Activated naive CD4-positive, alpha-beta T cell (primary cell): ENCODE measurements at places on chromosomes 3 and 15.

GRCh38 chr3:28042707-28043106 is 198.7 kb upstream of the CMC1 start:
- DNase-seq = no peak

DNA sequence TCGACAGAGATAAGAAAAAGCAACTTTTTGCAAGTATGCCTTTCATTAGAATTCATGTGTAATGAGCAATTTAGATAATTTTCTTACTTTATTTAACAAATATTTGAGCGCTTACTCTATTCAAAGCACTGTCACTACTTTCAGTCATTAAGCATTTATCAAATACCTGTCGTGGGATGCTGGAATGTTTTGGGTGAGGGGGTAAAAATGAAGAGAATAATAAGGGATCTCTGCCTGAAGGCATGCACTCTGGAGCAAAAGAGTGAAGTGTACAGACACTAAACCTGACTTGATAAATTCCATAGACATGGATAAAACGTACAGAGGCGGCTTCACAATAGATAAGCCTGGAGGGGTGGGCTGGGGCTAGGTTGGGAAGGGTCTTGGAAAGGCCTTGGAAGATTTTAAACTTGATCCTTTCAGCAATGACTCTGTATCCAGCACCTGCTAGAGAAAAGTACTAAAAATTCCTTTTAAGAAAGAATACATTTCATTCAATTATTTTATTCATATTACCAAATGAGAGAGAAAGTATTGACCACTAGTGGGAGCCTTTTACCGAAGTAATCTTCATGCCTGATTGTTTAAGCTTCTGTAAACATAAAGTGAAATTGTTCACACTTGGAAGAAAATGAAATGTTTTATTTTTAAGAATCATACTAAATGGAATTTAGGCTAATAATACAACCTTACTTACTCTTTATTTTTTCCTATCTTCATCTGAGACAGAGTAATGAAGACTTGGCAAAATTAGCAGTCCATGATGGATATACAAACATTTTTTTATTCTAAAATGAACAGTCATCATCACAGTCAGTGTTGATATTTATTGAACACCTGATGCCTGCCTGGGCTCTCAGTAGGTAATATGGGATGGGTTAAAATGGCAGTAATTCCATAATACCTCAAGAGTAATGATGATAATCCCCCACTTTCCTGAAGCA is 113.2 kb downstream of the PPP2R3A start:
- no peak for DNase-seq

- DNase-seq = no peak
Observed at GRCh38 chr15:76336254-76337058, at the start of gene ISL2. ISL2 (plus strand) TSS chr15:76336773; CDS start chr15:76336884, 111 bp downstream.

- DNase-seq = no peak
Observed at GRCh38 chr15:66241087-66241907, 12.3 kb downstream of the MEGF11 start.

GRCh38 chr15:98801234-98801561 is 152.9 kb downstream of the IGF1R start:
- no peak for DNase-seq

- no peak for DNase-seq
Observed at GRCh38 chr3:23968463-23969184, 23.5 kb downstream of the NR1D2 start.

- DNase-seq = no peak
Observed at GRCh38 chr3:153084431-153084830, 77.6 kb upstream of the RAP2B start.

DNA sequence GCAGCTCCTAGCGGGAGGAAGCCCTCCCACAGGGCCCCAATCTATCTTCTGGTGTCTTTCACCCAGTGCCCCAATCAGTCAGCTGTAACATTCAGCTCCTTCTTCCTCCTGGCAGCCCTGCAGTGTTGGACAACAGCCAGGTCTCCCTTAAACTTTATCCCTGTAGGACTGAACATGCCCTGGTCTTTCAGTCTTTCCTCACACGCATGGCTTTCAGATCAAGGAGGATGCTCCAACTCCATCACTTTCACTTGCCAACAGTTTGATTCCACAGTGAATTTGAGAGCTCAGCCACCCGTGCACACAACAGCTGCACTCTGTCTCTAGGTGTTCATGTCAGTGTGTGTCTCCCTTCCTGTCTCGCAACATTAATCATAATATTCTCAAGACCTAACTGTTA is 28.5 kb upstream of the LRRC34 start:
- DNase-seq = no peak

DNA sequence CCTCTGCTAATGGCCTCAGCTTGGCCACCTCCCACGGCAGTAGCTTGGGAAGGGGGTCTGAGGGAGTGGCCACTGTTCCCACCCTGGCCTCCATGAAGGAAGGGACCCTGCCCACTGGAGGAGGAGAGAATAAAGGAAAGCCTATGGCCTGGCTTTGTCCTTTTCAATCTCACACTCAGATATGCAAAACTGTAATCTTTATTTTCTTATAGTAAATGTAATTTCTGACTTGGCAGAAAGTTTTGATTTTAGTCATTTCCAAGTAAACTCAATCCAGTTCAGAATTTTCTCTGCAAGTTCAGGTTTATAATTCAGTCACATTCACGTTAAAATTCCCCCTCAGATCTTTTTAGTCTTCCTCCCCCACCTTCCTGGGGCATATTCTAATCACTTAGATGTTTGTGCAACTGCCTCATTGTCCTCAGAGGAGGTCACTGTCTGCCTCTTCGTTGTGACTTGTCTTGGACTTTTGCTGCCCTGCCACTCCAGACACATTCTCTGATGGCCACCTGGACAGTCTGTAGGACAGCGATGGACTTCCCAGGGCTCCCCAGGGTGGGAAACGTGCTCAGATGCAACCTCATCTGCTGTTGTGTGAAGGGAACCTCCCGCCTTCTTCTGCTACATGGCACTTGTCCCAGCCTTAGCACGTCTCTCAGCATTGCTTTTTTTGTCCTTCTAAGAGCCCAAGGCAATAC is 222.8 kb upstream of the TBL1XR1 start:
- no peak for DNase-seq

DNA sequence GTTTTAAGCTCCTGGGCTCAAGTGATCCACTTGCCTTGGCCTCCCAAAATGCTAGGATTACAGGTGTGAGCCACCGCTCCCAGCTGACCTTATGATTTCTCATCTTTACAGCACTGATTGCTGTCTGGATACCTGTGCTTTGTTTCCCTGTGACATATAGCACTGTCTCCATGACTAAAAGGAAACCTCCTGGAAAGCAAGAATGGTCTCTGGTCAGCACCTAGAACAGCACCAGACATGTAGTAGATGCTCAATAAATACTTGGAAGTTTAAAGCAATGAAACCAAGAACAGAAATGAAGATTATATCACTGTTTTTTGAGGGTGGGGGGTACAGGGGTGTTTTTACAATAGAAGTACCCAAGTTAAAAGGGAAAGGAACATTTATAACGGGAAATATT is 156.8 kb upstream of the ADAMTS9 start:
- no peak for DNase-seq

- DNase-seq = no peak
Observed at GRCh38 chr3:94596887-94597566, 534.2 kb downstream of the NSUN3 start.

- DNase-seq = no peak
Observed at GRCh38 chr15:32886459-32886858, 168.7 kb downstream of the GREM1 start.

DNA sequence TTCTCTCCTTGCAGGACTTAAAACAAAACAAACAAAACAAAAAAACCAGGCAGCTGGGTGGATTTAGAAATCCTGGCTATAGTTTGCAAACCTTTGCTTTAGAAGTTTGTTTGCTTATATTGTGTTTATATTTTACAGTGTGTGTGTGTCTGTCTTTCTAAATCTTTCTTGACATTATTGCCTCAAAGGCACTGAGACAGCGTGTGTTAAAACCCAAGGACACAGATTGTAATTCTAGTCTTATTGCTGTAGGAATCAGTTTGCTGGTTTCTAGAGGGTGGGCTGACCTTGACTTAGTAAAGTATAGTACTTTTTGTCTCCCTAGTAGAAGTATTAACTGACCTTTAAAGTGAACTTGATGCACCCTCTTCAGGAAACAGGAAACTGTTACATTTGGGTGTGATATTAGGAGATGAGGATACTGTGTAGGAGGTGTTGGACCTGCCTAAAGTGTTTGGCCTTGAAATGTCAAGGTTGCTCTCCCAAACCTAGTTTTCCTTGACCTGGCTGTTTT is 71.0 kb downstream of the TCF12 start:
- no peak for DNase-seq

DNA sequence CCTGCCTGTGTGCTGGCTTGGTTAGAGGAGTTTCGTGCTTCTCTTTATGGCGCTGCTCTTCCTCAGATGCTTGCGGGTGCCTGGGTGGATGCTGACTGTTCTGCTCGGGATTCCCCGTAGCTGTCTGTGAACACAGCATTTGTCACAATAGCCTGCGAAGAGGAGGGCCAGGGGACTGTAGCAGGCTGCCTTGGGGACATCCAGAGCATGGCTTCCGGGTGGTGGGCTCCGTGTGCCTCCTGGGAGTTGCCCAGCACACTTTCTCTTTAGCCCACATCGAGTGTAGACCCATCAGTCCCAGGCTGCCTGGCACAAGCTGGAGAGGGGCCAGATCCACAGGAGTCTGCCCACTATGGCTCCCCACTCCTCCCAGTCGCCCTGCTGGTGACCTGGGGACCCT is 22.4 kb downstream of the LRRK1 start:
- no peak for DNase-seq

DNA sequence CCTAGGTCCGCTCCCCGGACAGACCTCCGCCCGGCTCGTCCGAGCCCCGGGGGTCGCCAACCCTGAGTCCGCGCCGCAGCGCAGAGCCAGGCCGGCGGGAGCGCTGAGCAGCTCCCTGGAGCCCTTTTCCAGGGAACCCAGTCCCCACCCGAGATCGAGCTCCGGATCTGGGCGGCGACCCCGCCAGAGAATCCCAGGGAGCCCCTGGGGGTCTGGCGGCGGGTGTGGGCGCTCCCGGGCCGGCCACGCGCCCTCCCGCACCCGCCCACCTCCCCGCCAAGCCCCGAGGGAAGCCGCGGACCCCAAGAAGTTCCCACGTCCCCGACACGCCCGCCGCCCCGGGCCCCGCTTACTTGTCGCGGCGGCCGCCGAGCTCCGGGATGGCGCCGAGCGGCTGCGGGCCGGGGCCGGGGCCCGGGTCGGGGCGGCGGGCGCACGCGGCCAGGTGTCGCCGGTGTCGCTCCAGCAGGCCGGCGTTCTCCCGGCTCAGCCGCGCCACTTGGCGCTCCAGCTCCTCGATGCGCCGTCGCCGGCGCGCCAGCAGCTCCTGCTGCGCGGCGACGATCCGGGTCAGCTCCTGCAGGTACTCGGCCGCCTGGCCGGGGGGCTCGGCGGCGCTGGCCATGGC is 137.7 kb downstream of the NUP210 start:
- DNase-seq = no peak
